Central memory CD4-positive, alpha-beta T cell (primary cell): ENCODE measurements at places on chromosomes 3 and 15.
A peak's percentile ranks its signal among the peaks of the same experiment; 100 is the strongest.

DNA sequence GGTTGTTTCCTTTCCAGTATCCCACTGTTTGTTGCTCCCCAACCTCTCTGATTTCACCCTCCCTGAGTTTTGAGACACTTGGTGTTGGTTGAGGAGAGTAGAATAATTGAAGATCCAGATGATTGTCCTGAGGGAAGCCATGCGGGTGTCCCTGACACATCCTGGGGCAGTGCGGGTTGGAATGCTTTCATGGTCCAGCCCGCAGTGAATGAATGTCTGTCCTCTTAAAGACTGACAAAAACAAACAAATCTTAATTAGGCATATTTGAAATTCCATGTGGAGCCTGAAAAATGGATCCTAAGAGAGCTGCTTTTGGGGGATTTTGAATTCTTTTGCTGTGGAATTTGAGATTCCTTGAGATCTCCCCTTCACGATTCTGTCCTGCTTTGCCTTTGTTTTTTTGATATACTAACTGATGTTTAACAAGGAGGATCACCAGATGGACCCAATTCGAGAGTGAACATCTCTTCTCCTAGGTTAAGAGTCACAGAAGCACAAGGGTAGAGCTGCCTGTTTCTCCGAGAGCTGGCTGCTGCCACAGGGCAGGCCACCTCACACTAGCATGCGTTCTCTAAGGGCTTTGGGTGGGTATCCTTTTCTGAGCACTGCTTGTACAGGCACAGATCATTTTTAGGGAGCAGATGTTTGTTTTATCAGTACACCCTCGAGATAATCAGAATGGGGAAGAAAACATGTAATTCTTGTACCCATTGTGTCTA lies 47.4 kb downstream of the GPR171 start:
- DNase-seq, result no peak

GRCh38 chr15:39034816-39035215 lies 470.2 kb upstream of the RASGRP1 start:
- no peak for DNase-seq

- no peak for DNase-seq
These were observed 76.2 kb downstream of the LARS2 start for GRCh38 chr3:45464336-45465170.

DNA sequence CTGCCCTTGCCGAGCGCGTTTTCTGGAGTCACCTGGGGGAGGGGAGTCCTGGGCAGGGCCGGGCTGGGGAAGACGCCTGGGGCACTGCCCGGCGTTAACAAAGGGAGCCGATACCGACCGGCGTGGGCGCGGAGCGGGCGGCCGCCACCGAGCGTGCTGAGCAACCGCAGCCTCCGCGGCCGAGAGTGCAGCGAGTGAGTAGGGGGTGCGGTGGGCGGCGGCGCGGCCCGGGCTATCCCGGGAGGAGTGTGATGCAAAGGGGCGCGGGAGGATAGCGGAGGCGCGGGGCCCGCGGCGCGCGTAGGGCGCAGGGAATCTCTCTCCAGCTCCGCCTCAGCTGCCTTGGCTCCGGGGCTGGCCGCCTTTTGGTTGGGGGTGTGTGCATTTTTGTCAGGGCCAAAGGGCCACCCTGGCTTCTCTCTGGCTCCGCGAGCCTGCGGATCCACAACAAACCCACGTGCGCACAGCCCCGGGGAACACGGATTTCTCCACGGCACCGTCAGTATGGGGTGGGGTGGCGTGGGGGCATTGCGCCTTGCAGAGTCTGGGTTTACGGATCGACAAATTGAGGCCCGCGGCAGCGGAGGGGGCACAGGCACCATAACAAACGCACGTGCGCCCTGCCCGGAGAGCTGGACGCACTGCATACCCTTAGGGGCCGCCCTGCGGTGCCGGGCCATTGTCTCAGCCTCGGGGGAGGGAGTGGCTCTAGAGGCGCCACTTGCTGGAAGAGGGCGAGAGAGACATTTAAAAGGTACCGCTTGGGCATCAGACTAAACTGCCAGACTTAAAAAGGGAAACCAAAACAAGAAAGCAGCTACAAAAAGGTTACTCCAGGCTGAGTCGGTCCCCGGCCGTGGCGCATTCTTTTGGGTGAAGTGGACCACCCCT lies 560 bp downstream of the ST6GAL1 start:
- DNase-seq, result peak; percentile 76

DNA sequence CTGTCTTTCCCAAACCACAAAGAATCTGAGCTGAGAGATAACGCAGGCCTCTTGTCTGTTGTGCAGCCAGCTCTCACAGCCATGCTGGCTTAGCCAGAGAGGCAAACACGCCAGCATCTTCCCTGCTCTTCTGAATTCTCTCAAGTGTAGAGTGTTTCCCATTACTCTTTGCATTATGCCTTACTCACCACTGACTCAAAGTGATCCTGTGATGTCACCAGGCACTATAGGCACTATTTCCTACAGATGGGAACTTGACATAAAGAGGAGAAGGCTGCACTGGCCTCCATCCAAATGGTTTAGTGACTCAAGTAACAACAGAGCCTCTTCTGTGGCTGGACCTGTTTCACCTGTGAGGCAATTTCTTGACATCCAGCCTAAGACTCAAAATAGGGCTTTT lies 44.4 kb downstream of the PDZRN3 start:
- no peak for DNase-seq

- no peak for DNase-seq
These were observed 32.1 kb downstream of the SEC62 start for GRCh38 chr3:169998668-169999131.

DNA sequence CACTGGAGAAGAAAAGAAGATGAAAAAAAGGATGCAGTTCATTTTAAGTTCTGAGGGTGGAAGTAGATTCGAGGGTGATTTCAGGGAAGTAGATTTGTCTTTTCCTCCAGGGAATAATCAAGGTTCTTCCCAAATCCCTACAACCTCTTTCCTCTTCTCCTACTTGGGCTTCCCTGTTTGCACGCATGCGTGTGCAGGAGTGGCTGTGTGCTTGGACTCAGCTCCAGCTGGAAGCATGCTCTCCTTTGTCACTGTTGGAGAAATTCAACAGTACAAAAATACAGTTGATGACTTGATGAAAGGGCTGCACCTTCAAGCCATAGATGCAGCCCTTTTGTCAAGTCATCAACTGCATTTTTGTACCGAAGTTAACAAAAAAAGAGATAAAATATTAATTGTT lies 3.8 kb downstream of the OR5K2 start:
- DNase-seq, result no peak

DNA sequence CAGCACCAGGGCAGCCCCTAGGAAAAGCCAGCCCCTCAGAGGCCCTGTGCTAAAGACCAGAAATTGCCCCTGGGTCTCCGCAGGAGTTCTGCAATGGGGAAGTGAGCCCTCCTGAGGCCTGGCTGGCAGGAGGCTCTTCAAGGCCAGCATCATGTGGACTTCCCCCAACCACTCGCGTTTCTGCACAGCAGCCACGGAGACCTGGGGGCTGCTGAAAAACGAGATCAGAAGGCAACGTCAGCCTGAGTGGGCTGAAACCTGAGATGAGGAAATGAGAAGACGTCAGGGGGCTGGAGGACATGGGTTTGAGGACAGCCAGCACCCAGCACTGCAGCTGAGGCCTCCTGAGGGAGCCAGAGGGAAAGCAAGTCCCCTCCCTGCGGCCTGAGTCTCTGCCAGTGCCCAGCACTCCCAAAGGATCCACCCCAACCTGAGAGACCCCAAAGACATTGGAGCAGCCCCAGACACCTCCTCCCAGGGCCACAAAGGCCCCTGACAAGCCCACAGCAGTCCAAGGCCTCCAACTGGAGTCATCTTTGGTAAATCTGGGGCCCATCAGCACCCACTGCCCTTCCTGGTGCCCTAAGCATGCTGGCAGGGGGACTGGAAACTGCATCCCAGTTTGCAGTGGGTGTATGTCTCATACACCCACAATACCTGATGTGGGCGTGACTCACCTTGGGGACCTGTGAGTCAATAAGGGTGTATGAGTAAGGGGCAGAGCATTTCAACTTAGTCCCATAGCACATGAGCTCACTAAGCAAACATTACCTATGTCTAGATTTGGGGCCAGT lies 29.2 kb upstream of the CYP11A1 start:
- DNase-seq, result no peak
